ENCODE measurements at places on chromosomes 5 and 9.

DNA sequence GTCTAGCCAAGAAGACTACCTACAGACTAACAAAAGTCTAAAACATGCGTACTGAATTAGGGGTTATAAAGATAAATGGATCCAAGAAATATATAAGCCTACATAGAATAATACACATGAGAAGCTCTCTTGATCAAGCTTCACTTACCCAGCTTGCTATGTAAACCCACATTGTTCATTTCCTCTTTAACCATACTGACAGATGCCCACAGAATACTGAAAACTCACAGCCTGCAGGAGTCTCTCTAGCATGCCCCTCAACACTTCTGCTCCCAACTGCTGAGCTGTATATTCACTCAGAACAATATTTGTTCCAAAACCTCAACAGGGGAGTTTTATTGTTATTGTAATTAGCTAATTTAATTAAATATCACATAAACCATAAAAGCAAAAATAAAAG is 52.4 kb downstream of the RFX3 start:
- DNase-seq, result no peak

- DNase-seq, result no peak
Observed at GRCh38 chr5:133336121-133336968, 276.0 kb downstream of the FSTL4 start.

GRCh38 chr9:87112656-87113055 is 165.3 kb upstream of the GAS1 start:
- DNase-seq, result no peak

- no peak for DNase-seq
Observed at GRCh38 chr5:73236541-73237128, 63.6 kb downstream of the TMEM174 start.

DNA sequence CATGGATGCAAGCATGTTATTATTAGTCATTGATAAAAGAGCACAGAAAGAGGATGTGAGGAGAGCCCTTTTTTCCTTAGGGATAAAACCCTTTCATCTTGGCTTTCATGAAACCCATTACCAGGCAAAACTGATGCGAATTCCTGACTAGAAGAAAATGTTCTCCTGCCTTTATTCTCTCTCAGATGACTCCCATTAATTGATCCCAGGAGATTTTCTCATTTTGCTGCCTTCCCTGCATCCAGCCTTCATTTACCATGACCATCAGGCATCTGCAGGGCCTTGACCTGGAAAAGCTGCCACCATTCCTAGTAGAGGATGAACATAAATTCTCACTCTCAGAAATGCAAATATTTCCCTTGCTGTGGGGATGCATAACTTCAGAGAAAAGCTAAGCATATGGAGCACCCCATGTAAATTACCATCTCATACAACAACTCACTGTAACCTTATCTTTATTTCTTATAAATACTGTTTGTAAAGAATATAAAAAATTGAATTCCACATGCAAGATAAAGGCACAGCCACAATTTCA is 176.5 kb downstream of the PDE4D start:
- no peak for DNase-seq

DNA sequence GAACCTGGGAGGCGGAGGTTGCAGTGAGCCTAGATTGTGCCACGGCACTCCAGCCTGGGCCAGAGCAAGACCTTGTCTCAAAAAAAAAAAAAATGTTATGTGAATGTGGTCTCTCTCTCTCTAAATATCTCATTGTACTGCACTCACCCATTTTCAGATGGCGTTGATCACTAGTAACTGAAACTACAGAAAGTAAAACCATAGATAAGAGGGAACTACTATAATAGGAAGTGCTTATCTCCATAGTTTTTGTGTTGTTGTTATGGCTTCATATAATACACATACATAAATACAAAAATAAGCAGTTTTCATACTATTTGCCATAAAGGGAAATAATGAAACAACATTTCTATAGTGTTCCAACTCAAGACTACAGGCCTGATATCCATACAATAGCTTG is 9.1 kb downstream of the IL31RA start:
- no peak for DNase-seq

GRCh38 chr5:9551567-9552537 is 6.0 kb upstream of the SEMA5A start:
- DNase-seq, result no peak

GRCh38 chr5:129322968-129323367 is 137.1 kb upstream of the ADAMTS19 start:
- DNase-seq, result no peak

DNA sequence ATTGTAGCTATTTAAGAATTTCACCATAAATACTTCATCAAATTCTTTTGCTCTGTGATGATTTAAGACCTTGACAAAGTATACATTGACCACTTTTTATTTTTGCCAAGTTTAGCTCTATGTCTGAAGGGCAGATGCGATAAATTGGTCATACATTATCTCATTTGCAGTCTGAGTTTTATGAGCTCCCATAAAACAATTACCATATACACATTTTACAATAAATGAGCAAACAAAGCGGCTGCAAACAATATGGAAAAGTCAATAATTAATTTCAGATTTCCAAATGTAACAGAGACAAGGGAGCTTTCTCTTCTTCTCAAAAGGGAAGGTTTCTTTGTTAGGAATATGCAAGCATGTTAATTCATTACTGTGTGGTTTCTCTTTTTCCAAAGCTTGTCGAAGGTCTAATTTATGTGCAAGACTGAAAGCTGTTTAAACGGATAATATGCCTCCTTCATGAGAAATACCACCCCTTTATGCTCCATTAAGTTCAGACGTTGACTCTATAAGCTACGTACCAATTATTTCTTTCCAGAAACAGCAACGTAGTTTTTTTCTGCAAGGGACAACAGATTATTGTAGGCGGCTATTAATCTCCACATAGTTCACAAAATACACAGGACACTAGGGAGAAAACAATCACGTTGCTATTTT is 7.0 kb upstream of the IZUMO3 start:
- no peak for DNase-seq

DNA sequence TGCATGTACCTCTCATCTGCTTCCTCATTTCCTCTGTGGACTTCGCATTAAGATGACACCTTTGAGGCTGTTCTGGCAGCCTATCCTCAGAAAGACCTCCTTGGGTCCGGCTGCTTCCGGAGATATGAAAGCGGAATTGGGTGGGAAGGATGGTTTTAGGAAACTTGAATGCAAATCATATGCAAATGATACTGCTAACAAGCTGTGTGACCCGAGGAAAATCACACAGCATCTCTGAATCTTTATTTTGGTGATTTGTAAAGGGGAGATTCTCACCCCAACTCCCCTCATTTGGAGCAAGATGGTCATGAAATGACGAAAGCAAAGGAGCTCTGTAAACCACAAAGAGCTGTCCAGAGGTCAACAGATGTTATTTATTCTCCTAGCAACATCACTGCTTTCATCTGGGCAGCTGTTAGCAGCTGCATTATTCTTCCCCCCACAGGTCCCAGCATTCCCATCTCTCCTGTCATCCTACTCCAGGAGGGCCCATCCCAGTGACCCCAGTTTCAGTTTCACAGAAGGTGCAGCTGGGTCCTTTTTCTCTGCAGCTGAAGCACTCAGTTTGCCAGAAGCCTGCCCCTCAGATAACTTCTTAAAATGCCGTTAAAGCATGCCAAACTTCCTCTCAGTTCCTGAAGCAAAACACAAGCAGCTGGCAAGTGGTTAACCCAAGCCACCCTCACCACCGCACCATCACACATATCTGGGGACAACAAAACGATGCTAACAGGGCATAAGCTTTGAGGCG is 269.5 kb downstream of the SEC61B start:
- DNase-seq, result no peak

DNA sequence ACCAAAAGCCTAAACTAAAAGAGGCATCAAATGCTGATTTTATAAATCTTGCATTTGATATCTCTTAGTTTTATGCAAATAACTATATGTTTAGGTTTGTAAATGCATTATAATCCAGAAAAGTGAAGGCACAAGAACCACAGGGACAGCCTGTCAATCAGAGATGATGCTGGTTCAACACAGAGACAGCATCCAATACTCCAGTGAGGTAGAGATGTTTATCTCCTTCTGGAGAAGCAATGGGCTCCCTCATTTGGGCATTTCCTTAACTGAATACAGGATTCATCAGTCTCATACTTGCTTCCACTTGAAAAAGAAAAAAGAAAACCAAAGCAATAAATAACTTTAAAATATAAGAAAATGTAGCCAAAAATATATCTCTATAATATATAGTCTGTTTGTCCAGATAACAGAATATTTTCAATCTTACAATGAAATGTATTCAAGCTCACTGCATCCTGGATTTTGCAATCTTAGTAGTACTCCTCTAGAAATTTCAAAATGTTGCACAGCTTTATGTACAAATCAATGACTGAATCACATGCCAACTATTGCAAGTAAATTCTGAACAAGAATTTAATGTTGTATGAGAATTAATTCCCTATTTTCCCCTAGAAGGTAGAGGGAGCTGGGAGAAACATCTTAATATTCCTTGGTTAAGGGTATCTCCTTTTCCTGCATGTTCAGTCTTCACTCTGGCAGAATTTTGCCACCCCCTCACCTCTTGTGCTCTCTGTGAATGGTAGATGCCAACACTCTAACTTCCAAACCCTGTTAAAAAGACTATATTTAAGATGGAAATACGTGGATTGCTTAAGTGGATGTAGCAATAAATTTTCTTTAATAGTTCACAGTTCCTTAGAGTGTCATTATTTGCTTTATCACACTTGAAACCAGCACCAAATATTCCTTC is 191.1 kb upstream of the GAS1 start:
- DNase-seq, result no peak

Data from type B pancreatic cell (in vitro differentiated cells).